Retina (tissue), 1 donor: ENCODE measurements at places on chromosomes 2 and 18.

DNA sequence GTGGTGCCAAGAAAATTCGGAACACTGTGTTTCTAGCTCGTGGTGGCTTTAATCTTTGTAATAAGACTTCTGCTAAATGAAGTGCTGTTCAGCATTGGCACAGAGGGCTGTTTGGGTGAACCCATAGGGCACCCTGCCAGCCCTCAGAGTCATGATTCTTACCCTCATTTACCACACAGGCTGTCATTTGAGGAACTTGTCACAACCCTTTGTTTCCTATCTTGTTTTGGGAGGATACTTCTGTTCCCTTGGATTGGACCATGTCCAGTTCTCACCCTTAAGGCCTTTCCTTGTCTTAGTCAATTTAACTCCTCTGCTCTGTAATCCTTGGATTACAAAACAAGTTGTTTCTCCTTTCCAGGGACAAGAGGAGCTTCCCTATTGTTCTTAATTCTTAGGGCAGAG, 225.7 kb downstream of the MTX2 start:
- no peak for DNase-seq

DNA sequence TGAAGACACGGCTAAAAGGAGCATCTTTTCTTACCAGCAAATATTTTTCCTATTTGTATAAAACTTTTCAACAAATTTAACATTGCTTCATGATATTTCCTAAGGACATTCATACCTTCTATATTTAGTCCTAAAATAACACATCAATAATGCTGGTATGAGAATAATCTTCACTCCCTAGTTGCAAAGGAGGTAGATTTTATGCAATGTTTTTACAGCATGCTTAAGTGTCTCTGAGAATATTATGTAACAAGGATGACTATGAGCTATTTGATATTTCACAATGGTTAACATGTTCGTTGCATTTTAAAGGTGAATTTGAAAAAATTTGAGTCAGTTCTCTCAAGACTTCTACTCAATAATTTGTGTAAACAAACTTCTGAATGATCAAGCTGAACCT, 506.7 kb downstream of the NUP35 start:
- no peak for DNase-seq

DNA sequence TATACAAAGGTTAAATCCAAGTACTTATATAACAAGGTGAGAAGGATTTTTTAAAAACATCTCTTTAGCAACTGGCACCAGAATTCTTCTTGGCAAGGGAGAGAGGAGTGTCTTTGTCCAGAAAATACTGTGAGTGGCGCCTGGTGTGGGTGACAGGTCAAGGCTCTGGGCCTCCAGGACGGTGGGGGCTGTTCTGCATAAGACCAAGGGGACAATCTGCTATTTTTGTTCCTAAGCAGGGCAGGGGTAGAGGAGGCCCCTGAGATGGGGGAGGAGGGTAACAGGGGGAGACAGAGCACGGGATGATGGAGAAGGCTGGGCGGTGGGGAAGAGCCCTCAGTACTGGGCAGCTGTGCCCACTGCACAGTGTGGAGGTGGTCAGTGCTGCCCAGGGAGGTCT, 51.6 kb upstream of the TAF1B start:
- DNase-seq = no peak

DNA sequence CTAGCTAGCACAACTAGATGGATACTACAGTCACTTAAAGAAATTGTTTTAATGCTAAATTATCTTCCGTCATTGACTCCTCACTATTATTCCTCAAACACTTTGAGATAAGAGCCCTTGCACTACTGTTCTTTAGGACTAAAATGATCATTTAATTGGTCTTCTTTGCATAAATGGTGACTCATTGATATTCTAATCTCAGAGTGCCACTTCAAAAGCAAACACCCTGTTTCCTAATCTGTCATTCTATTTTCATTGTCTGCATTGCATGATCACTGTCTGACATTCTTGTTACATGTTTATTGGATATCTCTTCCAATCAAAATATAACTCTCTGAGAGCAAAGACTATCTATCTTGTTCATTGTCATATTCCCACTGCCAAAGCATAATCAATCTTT, 313.9 kb downstream of the EXOC6B start:
- no peak for DNase-seq

DNA sequence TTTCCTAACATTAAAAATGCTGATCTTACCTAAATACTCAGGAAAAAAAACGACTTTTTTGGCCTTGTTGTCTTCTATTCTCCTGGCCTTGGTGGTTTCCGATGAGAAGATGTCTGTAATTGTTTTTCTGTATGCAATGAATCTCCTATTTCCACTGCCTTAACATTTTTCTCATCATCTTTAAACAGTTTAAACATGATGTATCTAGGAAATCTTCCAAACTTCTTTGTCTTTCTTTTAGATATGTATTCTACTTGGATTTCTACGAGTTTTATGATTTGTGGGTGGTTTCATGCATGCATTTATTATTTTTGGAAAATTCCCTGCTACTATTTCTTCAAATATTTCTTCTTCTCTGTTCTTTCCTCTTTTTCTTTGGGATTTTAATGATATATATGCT, 288.6 kb upstream of the GYPC start:
- DNase-seq = no peak
